ENCODE measurements at places on chromosomes 1 and 21.
A peak's percentile ranks its signal among the peaks of the same experiment; 100 is the strongest.

DNA sequence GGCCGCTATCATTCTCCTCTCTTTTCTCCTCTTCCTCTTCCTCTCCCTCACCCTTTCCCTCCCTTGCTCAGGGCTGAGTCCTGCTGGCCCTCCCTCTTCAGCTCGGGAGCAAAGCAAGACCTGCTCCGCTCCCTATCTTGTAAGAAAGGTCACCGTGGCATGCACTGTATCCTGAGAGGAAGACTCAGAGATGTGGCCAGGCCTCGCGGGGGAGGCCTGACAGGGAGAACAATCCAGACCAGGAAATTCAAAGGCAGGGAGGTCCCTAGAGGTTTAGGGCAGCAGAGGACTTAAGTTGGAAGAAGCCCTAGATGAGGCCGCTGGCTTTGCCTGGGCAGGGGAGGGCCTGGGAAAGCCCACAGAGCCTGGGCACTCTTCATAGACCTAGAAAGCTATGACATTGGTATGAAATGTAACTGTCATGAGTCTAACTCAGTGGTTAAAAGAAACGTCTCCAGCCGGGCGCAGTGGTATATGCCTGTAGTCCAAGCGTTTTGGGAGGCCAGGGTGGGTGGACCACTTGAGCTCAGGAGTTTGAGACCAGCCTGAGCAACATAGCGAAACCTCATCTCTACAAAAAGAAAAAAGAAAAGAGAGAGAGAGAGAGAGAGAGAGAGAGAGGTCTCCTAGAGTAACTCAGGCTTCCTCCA lies 14.6 kb upstream of the PTAFR start:
- no peak for DNase-seq

DNA sequence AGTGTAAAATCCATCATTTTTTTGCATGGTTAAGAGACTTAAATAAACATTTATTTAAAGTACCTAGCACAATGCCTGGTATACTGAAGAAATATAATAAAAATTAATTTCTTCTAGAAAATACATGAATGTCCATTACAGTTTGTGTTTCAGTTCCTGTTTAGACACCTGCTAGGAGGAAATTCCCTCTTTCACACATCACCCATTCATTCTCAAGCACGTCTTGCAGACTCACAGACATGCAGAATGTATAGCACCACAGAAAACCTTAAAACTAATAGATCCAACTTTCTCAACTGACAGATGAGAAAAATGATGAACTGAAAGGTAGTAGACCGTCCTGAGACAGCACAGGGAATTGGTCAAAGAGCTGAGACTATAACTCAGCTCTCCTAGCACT lies 172.2 kb upstream of the C8B start:
- DNase-seq, result no peak

- DNase-seq, result no peak
These were observed 1605.3 kb downstream of the BRINP3 start for GRCh38 chr1:188872376-188872775.

- DNase-seq, result peak; percentile 45
These were observed 74.7 kb downstream of the RIPK4 start for GRCh38 chr21:41692185-41692565.

- no peak for DNase-seq
These were observed 31.8 kb upstream of the RBM15 start for GRCh38 chr1:110307239-110307974.

DNA sequence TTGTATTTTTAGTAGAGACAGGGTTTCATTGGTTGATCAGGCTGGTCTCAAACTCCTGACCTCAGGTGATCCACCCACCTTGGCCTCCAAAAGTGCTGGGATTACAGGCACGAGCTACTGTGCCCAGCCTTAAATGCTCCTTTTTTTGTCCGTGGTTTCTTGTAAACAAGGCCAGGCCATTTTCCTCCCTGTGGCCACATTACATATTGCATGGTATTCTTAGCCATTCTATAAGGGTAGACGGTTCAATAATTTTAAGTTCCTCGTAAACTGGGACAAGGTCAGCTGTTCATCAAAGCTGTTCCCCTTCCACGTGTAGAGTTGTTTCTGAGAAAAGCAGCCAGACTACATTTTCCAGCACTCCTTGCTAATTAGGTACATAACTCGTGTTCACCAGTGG lies 10.3 kb upstream of the LUZP1 start:
- DNase-seq, result no peak

DNA sequence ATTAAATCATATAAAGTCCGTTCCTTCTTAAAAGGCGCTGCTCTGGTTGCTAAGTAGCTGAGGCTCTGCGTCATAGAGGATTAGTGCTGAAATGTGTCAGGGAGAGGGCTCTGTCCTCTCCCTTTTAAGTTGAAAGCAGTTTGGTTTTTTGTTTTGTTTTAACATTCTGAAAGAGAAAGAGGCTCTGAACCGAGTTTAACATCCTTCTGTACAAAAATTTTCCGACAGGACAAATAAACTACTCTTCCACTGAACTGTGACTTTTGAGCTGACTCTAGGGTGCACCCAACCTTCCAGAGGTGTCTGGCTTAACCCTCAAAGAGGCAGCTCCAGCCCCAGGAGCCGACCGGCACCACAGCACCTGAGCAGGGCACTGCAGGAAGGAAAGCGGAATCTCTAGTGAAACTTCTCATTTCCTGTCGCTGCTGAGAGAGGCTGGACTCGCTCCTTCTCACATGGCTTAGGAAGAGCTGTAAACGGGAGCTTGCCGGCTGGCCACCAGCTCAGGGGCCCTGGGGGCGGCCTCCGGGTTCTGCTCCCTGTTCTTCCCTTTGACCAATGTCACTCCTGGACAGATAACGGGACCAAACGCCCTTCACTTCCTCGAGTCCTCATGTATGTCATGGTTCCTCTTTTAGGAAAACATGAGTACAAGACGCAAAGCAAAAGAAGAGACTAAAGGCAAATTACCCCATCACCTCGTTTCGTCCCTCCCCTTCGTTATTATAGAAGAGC lies 1.2 kb downstream of the VAV3 start:
- peak; percentile 41 for DNase-seq

- DNase-seq, result no peak
These were observed 52.0 kb upstream of the TMPRSS2 start for GRCh38 chr21:41559658-41560631.

- DNase-seq, result peak; percentile 72
These were observed 17.4 kb upstream of the GNG12 start for GRCh38 chr1:67850611-67851075.

GRCh38 chr1:241992734-241993133 lies 6.2 kb downstream of the MAP1LC3C start:
- DNase-seq, result no peak

- no peak for DNase-seq
These were observed 5.7 kb upstream of the CBR3 start for GRCh38 chr21:36129219-36129618.

DNA sequence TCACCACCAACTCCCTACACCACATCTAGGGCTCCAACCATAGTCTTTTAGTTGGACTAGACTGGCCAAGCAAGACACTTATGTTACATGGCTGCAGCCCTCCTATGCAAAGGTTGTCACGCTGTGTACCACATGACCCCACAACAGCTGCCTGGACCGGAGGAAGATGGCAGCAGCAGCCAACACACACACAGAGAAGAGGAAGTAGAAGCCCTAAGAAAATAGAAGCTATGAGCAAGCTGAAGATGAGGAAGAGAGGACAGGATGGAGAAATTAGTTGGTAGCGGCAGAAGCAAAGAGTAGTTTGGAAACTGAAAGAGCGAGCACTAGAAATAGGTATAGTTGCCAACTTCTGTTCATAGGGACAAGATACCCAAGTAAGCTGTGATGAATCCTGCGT lies 60.8 kb upstream of the RALGPS2 start:
- no peak for DNase-seq

DNA sequence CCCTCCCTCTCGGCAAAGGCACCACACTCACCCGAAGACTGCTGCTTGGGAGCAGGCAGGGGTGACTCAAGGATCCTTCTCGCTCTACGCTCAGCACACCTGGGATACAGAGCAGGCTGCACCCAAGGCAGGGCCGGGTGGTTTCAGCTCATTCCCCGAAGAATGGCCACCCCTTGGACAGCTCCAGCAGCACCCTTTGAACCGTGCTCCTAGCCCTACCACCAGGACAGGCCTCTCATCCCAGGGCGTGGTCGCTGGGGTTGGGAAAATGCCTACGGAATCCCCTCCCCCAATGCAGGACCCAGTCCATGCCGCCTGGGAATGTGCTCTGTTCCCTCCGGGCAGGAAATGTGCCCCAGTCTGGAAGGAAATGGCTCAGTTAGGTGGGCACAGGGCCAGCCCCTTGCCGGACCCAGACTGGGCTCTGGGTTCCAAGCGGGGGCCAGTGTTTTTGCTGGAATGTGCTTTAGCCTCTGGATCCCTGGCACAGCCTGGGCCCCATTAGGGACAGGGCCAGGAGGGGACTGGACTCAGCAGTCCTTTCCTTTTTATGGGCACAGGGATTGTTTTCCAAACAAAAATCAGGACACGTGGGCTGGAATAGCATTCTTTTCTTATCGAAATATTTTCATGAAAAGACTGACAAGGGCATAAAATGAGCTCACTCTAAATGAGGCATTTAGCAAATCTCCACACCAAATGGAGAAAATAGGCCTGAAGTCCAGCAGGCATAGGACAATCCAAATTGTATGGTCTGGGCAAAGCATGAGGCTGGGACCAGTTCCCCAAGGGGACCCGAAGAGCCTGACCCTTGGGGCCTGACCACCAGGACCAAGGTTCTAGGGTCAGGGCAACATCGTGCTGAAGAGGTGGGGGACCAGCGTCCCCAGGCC lies 7.3 kb downstream of the TMEM82 start:
- DNase-seq, result no peak

GRCh38 chr1:5755552-5756125 lies 236.6 kb downstream of the NPHP4 start:
- no peak for DNase-seq

DNA sequence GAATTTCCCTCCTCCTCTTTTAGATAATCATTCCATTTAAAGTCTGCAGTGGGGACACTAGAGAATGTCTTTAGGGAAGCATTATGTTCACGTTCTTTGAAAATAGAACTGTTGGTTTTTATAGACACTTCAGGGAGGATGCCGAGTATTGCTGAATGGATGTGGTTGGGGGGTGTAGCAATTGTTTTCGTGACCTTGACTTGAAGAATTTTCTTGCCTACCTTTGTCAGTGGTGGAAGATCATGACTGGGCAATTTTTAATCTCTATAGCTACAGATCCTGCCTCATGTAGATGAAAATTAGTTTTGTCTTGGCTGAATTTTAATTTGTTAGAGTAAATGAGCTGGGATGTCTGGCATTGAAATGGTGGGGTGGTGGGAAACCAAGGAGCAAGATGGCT lies 3.8 kb downstream of the SMG7 start:
- no peak for DNase-seq

DNA sequence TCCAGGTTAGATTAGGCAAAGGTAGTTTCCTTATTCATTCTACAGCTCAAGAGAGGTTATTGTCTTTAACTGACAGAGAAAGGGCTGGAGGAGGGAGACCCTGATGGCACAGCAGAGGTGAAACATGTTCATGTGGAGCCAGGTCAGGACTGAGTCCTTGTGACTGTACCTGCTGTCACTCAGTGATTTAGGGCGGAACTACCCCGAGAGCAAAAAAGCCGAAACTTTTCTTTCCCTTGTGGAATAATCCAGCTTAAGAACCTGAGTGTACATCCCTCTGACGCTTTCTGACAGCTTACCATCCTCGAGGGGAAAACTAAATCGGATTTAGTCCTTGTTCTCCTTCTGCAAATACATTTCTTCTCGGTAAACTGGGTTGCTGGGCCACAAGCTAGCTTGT lies 273.2 kb downstream of the BACH1 start:
- no peak for DNase-seq

DNA sequence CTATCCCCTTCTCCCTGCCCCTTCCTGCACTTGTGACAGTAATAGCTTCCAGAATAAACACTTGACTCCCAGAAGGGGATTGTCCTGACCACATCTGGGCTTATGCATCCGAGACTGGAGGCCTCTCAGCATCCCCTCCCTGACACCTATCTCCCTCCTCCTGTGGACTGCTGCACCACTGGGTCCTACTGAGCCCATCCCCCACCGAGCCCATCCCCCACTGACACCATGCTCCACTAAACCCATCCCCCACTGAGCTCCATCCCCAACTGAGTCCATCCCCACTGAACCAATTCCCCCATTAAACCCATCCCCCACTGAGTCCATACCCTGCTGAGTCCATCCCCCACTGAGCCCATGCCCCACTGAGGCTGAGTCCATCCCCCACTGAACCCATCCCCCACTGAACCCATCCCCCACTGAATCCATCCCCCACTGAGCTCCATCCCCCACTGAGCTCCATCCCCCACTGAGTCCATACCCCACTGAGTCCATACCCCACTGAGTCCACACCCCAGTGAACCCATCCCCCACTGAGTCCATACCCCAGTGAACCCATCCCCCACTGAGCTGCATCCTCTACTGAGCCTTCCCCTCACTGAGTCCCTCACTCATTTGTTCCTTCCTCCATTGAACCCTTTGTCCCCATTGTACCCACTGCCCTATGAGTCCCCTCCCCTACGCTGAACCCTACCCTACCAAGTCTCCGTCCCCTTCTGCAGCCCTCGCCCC lies 5.6 kb downstream of the PDZK1IP1 start:
- DNase-seq, result no peak

- no peak for DNase-seq
These were observed 317.0 kb downstream of the USP25 start for GRCh38 chr21:16046656-16047330.

DNA sequence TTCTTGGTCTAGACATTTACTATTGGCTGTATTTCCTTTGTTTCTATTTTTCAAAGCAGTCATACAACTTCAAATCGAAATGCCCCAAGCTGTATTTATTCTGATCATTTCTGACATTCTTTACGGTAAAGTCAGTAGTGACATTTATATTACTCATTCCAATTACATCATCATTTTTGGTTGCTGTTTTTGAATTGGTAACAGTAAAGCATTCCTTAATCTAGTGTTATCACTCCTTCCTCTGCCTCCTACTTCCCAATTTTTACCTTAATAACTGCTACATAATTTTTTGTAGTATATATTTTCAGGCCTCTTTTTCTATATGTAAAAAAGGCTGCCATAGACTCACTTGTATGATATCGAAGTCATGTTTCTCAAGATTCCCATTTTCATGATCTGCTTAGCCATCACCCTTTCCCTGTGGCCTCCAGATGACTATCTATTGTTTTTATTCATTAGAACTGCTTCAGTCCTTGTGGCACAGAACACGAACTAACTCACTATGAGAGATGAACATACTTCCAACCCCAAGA lies 167.2 kb downstream of the RUNX1 start:
- DNase-seq, result no peak

- DNase-seq, result no peak
These were observed 34.5 kb downstream of the NTNG1 start for GRCh38 chr1:107175102-107175909.

DNA sequence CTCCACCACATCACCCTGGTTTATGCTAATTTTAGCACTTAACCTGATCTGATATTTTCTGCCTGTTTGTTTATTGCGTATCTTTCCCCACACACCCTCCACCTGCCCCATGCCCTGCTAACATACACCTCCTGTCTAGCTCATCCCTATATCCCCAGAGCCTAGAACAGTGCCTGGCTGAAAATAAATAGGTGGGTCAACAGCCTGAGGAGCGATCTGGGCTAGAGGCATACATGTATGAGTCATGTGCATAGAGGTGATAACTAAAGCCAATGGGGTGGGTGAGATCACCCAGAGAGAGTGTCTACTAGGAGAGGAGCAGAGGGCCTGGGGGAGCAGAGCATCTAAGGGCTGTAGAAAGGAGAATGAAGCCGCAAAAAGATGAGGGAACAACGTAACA lies 2.7 kb downstream of the HTR1D start:
- no peak for DNase-seq
